ENCODE measurements at places on chromosomes 4 and X.
A peak's percentile ranks its signal among the peaks of the same experiment; 100 is the strongest.

DNA sequence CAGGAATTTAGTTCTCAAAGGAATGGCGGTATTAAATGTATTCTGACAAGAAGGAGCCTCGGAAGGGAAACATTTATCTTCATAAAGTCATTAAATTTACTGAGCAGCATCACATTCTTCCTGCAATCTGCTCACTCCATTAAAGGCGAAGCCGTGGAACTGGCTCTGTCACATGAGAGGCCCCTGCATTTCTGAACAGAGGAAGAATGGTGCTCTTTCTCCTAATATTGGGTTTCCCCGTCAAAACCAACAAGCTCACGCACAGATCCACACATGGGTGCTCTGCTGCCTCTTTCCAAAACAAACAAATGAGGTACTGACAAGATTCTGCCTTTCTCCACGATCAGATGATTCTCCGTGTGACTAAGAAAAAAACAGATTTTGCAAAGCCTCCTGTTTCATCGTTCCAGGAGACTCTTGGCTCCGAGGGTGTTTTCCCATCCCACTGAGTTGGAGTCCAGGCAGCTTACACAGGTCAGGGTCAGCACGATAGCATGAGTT lies 191.2 kb downstream of the IDS start:
- DNase-seq: no peak

DNA sequence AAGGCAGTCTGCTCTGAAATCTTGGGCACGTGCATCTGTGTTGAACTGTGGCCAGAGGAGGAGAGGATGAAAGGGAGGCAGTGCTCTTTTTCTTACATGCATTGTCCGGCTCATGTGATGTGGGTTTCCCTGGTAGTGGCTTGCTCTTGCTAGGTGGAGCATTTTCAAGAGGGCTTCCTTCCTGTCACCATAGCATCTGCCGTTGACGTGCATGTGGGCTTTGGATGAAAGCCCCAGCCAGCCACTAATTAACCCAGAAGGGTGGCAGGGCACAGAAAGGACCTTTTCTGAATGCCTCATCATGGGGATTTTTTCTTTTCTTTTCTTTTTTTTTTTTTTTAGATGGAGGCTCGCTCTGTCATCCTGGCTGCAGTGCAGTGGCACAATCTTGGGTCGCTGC lies 121.3 kb downstream of the GPR143 start:
- DNase-seq: no peak

- peak; percentile 38 for DNase-seq
These were observed 58.6 kb upstream of the P2RY10 start for GRCh38 chrX:78886550-78886949.

DNA sequence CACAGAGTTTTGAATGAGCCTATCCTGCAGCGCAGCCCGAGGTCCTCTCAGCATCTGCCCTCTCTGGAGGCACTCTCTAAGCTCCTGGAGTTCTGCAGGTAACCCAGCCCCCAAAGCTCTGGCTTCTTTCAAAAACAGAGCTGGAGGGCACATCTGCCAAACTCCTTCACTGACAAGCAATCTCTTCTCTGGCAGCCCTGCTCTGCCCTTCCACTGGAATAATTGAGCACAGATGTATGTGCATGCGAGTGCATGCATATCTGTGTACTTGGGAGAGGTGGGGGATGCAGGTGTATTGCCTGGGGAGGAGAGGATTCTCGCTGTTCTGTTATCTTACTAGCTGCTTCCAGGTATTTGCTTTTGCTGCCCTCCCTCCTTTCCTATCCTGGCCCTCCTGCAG lies 22.2 kb upstream of the PLP1 start:
- no peak for DNase-seq

DNA sequence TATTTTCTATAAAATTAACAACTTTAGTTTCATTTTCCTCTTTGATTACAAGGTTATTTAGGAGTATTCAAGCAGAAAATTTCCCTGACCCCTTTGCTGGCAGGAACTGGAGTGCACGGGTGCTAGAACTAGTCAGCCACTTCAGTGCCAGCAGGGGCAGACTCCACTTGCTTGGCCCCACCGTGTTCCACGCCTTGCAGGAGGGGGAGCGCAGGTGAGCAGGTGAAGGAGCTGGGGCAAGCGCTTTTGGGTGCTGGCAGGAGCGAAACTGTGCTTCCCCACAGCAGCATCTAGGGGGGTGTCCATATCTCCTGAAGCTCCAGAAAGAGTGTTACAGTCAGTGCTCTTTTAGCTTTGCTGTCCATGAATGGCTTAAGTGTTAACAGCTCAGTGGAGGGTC lies 45.5 kb downstream of the MID2 start:
- no peak for DNase-seq

- no peak for DNase-seq
These were observed 41.8 kb upstream of the IQSEC2 start for GRCh38 chrX:53323196-53323595.

GRCh38 chrX:7170898-7171297 lies 22.9 kb upstream of the PUDP start:
- DNase-seq: peak; percentile 23

DNA sequence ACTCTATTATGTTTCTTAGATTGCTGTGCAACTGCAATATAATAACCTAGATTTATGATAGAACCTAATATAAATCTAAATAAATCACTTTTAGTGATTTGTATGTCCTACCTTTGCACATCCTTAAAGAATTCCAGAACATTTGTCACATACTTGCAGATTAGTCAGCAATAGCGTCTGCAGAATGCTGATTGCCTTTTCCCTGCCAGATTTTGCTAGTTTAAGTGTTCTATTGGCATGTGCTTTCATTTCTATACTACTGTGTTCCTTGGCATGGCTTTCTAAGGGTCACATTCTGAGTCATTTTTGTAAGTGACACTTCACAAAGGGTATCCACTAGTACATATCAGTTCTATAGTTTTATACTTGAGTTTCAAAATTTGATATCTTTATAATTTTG lies 303.1 kb upstream of the GIMD1 start:
- no peak for DNase-seq

- no peak for DNase-seq
These were observed 686.1 kb downstream of the DMD start for GRCh38 chrX:32525234-32525633.

- DNase-seq: no peak
These were observed 1673.4 kb upstream of the PCDH7 start for GRCh38 chr4:29046781-29047180.

- DNase-seq: no peak
These were observed 100.5 kb downstream of the CLNK start for GRCh38 chr4:10584042-10584441.

DNA sequence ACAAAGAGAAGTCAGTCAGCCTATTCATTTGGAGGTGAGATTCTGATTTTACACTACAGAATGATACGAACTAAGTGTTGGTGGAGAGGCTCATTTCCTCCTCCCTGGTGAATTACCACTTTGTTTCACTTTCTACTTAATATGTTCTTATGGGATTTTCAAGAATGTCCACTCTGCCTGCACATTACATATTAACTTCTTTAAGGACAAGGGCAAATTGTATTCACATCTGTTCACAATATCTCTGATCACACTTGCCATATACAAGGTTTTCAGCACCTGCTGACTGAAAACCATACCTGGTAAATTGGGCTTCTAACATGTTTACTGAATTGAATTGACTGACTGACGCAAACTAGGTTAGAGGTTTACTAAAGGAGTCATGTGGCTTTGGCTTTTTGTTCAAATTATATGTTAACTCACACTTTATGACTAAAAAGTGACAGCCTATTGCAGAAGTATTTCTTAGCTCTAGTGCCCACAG lies 188.4 kb upstream of the MBNL3 start:
- no peak for DNase-seq
